ENCODE measurements at places on chromosomes 16 and 17. TPM values are rescaled to one million over a fixed set of nuclear protein-coding genes. Genes with fewer than 3 reads are reported as not detected.

SLC6A2 gene
- not detected for total RNA-seq

DNA sequence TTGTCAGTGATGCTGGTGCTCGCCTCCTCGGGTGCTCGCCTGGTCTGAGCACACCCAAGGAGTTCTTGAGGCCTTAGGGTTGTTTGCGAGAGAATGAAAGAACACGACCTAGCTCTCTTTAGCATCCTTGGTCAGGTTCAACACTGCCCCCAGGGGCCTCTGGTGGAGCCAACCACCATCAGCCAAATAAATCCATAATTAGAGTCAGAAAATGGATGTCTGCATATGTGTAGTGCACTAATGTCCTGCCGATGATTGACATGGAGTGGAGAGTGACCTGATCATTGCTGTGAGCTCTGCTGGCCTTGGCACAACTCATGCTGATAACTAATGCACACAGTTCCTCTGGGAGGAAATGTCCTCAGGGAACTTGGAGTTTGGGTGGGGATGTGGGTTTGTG is 8.2 kb upstream of the STH start:
- DNase-seq, result no peak

DNA sequence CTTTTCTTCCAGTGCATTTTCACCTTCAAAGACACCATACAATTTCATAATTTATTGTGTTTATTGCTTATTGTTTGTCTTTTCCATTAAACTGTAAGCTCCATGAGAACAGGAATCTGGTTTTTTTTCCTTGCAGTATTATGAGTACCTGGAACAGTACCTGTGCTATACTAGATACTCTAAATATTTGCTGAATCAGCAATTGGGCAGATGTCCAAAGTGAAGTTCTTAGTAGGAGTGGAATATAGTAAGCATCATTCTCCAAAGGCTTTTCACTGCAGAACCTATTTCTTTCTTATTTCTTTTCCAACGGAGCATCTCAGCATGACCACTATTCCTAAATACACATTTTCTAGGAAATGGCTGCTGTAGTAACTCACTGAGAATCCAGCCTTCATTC is 269.0 kb upstream of the CCL2 start:
- DNase-seq, result no peak

OTOP3 gene
- total RNA-seq, result not detected

PPP1R1B gene
- total RNA-seq, result not detected

DNA sequence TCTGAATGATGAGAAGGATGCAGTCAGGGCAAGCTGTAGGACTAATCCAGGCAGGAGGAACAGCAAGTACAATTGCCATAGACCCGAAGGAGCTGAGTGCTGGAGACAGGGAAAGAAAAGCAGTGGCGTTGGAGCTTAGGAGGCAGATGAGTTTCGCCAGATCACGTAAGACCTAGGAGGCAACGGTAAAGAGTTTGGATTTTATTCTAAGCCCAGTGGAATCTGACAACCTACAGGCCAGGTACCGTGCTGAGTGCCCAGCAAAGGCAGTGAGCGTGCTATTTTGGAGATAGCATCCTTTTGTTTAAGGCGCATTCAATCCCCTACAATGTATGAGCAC is 1.2 kb downstream of the USP43 start:
- DNase-seq, result no peak

DNA sequence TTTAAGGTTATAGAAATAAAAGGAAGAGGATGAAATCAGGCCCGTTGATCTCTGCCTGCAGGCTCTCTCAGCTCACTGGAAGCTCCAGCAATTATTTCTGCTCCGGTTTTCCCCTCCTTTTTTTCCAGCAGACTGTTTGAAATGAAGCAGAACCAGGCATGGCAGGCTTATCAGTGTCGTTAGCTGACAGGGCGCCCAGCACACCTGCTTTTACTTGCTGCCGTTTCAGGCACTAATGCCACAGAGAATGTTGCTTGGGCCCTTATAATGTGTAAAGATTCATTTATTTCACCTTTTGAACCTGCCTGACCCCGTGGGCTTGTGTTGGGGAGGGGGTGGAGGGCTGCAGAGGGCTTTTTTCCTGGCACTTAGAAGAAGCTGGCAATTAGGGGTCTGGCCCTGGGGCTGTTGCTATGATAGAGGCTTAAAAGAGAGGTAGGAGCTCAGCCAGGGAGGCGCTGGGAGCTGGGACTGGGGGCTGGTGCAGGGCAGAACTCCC is 108.1 kb downstream of the IRX3 start:
- no peak for DNase-seq

DNA sequence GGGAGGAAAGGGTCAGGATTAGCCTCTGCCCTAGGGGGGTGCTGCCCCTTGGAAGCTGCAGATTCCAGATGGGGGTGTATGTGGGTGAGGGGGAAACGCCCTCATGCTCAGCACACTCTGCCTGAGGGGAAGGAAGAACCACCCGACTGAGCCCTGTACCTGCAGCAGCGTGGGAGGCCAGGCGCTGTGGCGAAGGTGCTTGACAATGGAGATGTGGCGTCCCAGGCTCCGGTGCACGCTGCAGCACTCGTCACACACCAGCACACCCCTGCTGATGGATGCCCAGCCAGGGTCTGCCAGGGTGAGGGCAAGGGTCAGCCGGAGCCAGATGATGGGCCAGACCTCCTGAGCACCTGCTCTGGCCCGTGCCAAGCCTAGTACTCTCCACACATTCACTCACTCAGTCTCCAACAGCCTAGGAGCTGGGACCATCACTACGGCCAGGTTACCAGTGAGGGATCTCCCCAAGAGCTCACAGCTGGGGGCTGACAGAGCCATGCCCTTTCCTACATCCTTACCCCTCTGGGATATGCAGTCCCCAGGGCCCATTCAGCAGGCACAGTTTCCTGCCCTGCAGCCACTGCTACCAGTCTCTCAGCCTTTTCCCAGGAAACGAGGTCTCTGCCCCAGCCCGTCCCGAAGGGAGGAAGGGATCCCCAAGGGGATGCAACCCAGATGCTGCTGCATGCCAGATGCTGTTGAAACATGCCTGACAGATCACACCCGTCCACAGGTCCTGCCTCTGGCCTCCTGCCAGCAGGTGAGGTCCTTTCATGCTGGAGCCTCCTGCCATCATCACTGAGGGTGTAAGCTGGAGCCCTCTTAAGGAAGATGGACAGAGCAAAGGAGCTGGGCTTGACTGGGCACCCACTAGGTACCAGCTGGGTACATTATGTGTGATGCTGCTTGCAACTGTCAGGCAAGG is 5.9 kb downstream of the GIT1 start:
- DNase-seq, result no peak

GRCh38 chr16:87212026-87212425 is 105.2 kb downstream of the C16orf95 start:
- no peak for DNase-seq

HOXB9 gene
- total RNA-seq, result 24.7 TPM

MFAP4 gene
- total RNA-seq, result not detected

GRCh38 chr17:43531955-43532354 is 14.2 kb downstream of the ETV4 start:
- DNase-seq, result no peak

DNA sequence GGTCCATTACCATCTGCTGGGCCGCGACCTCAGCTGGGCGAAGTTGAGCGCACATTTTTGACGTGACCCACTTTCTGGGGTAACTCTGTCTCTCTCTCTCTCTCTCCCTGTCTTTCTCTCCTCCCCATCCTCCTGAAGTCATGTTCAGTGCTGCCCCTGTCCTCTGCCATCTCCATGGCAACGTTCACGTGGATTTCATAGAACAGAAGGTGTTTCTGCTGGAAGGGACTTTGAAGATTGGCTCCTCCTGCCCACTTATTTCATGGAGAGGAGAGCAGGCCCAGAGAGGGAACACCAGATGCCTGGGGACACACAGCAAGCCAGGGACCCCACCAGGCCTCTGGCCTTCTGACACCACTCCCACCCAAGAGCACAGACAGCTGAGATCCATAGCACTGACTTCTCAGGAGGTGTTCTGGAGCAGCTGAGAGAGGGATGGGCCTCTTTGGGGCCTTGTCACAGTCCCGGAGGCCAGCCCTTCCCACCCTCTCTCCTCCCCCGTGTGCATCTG is 4.2 kb upstream of the CCNF start:
- no peak for DNase-seq

GRCh38 chr17:50264263-50265113 is 9.8 kb upstream of the TMEM92 start:
- DNase-seq, result no peak

- DNase-seq, result peak; percentile 18
These were observed 121.9 kb upstream of the GSE1 start for GRCh38 chr16:85491058-85491771.

DNA sequence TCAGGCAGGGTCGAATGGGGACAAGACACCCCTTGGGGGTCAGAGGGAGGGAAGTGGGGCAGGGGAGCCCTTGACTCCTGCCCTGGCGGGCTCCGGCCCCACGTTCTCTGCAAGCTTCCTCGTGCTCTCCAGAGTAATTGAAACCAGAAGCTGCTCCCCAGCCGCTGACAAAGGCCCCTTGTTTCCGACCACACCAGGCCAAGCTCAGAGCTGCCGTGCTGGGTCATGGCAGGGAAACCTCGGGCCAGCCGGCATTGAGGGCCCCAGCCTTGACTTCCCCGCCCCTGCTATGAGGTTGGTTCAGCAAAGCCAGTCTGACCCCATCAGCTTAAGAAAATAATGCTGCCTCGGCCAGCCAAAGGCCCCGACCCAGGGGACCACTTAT is 43.3 kb downstream of the TIMM22 start:
- no peak for DNase-seq

ALOX12 gene
- not detected for total RNA-seq

- no peak for DNase-seq
These were observed 6.3 kb upstream of the HOXB2 start for GRCh38 chr17:48551214-48551555.

DNA sequence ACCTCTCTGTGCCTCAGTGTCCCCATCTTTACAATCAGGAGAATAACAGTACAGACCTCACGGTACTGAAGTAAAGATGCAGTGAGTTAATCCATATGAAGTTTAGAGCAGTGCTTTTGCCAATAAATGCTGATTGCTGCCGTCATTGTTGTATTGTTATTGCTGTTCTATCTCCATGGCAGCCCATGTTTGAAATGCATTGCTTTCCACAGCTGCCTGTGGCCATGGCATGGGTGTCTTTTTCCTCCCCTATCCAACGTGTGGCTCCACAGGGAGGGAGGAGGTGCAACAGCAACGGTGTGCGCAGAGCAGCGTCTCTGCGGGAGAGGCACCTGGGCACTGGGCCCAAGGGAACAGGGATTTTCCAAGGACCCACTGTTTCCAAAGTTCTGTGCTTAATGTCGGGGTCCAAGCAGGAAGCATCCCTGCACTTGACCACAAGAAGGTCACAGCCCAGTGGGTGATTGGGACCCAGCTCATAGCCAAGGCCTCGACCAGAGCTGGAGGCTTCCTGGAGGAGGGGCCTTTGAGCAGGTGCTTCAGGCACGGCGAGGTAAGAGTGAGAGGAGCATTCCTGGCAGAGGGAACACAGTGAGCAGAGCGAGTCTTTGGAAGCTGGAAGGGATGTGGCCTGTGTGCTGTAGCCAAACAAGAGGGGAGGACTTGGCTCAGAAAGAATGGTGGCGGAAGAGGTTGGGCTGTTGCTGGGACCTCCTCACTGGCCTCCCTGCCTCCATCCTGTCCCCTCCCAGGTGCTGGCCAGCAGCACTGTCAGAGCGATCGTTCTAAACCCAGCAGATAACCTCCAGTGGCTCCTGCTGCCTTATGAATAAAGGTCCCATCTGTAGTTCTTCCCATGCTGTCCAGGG is 3.9 kb downstream of the RAI1 start:
- no peak for DNase-seq

- no peak for DNase-seq
These were observed 6.0 kb upstream of the TPPP3 start for GRCh38 chr16:67399218-67399733.

GRCh38 chr17:61338874-61339478 is 60.7 kb upstream of the TBX2 start:
- DNase-seq, result no peak

NAGLU gene
- total RNA-seq, result 15.1 TPM

- DNase-seq, result no peak
These were observed 165.6 kb downstream of the CA10 start for GRCh38 chr17:51992864-51993416.

DNA sequence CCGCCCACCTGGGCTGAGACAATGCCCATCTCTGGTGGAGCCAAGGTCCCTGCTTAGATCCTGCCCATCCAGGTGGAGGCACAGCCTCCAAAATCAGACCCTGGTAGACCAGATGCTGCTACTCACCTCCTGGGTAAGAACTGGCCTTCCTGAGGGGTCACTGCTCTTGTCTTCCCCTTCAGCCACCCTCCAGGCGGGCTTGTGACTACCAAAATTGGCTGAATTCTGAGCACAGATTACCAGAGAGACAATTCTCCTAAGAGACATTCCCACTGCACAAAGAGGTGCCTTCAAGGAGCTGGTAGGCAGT is 10.9 kb downstream of the MMP2 start:
- DNase-seq, result no peak

- no peak for DNase-seq
These were observed 185.4 kb upstream of the ZFHX3 start for GRCh38 chr16:73233329-73233765.

HOXB3 gene
- total RNA-seq, result 1.4 TPM

DNA sequence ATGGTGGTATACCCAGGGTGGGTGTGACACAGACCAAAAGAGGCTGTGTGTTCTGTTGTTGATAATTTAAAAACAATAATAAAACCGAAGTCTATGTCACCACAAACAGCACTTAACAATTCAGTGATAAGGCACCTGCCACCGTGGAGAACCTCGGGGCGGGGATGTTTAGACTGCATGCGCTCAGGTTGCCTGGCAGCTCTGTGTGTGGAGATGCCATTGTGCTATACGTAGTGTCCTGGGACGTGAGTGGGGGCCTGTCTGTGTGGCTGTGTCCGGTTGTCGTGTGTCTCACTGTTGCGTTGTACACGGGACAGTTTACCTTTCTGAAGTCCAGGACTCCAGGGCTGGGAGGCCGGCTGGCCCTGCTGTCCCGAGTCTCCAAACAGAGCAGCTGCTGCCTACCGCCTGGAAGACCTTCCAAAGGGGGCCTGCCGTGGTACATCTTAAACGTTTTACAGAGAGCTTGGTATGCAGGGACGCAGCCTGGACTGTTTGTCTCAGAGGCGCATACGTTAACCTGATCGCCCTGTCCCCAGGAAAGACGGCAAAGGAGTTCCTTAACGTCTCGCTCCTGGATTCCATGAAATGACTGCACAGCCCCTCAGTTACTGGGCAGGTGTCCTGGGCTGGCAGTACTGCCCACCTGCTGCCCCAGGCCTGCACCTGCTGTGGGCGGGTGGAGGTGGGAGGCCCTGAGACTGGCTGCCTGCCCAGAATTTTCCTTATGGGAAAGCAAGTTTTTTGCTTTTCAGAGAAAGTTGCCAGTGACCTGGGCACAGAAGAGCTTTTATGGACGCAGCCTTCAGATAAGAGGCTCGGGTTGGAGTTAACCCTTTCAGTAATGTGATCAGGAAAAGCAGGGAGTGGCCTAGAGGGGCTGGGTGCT is 19.0 kb downstream of the SPIRE2 start:
- no peak for DNase-seq

PRSS27 gene
- total RNA-seq, result 3.8 TPM

DNA sequence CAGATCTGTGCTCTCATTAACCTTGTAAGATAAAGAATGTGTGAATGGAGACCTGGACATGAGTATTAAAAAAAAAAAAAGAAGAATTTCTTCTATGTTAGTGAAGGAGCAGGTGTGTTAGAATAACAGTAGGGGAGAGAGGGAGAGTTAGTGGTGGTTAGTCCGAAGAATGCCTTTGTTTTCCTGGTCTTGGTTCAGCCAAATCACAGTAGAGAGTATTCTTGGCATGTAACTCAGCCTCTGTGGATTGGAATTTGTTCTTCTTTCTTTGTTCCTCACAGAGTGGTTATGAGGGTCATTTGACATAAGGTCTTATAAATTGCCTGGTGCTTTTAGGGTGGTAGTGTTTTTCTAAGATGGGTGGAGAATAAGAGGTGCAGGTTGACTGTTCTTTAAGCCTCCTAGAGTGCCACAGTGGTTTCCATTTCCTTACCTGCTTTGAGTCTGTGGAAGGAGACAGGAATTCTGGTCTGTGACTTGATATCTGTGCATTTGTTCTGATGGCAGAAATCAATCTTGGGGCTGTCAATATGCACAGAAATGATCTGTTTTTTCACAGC is 17.6 kb downstream of the NUP93 start:
- DNase-seq, result no peak

All from NCI-H460 (cell line).